ENCODE measurements at places on chromosomes 6 and 20. TPM values are rescaled to one million over a fixed set of nuclear protein-coding genes. Genes with fewer than 3 reads are reported as not detected.

Gene DZANK1
- 0.54 TPM for polyA plus RNA-seq

Gene DNAH8
- not detected for polyA plus RNA-seq

Gene TNFRSF6B
- 4.2 TPM for polyA plus RNA-seq

Gene BCKDHB
- polyA plus RNA-seq = 16.2 TPM

Gene TULP1
- not detected for polyA plus RNA-seq
